ENCODE measurements at places on chromosomes 3 and 15.

DNA sequence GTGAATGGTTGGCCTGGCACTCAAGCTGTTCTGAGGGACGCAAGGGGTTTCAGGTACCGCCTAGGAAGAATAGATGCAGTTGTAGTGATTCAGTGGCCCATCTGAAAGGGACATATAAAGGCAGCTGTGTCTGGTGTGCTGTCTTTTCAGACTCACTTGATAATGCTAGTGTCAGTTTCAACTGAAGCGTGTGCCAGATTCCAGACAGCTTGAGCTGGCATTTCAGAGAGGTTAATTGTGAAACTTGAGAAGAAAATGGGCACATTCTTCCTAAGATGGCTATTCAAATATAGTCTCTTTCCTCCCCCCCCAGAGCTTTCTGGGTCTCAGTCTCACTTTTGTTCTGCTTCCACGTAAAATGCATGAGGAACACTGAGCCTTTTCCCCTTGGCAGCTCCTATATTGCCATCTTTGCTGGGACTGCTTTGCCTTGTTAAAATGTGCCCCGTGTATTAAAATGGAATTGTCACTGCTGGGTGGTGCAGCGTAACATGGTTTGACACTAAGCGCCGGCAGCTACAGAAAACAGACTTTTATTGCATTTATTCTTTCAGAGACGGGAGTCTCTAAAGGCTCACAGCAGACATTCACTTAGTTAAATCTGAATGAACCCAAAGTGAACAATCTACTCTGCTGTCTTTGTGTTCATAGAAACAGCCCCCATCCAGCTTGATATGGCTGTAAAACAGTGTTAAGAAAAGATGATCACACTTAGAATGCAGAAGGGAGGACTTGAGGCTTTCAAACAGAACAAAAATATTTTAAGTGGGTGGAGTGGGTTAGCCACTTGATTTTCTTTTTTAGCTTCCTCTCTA, 478.7 kb downstream of the RBMS3 start:
- DNase-seq = peak; percentile 4

DNA sequence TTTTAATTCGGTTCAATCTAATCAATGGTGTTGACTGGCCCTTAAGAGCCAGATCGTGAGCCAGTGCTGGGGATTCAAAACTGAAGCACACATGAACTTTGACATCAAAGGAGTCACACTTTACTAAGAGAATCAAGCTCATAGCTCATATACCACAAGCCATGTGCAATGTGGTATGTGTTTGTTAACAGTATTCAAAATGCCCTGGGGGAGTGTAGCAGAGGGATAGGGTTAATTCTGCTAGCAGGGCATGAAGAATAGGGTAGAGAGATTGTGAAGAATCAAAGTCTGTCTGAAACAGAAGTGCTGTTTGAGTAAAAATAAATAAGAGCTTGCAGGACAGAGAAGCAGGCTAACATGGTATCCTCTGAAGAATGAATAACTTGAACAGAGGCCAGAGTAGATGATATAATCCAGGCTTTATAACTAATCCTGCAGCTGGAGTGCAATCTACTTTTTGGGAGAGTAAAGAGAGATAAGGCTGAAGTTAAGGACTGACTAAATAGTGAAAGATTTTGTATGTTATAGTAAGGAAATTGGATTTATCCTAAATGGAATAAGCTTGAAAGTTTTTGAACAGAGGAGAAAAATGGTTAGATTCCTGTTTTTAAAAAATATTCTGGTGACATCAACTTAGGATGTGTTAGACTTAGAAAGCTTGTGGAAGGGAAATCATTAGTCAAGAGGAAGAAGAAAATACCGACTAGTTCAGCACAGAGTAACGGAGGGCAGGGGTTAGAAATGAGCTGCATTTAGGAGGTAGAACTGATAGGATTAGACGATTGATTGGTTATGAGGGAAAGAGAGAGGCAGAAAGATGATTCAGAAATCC, 292.0 kb downstream of the NFKBIZ start:
- DNase-seq = no peak

GRCh38 chr3:140595295-140595694, 82.6 kb upstream of the TRIM42 start:
- DNase-seq = no peak

GRCh38 chr15:86267892-86268291, 188.2 kb downstream of the AGBL1 start:
- no peak for DNase-seq

GRCh38 chr3:57053122-57053521, 7.3 kb upstream of the SPATA12 start:
- DNase-seq = no peak

GRCh38 chr15:62756326-62756994, 286.1 kb upstream of the TPM1 start:
- DNase-seq = no peak

GRCh38 chr15:77998592-77998991, 78.9 kb downstream of the TBC1D2B start:
- no peak for DNase-seq

DNA sequence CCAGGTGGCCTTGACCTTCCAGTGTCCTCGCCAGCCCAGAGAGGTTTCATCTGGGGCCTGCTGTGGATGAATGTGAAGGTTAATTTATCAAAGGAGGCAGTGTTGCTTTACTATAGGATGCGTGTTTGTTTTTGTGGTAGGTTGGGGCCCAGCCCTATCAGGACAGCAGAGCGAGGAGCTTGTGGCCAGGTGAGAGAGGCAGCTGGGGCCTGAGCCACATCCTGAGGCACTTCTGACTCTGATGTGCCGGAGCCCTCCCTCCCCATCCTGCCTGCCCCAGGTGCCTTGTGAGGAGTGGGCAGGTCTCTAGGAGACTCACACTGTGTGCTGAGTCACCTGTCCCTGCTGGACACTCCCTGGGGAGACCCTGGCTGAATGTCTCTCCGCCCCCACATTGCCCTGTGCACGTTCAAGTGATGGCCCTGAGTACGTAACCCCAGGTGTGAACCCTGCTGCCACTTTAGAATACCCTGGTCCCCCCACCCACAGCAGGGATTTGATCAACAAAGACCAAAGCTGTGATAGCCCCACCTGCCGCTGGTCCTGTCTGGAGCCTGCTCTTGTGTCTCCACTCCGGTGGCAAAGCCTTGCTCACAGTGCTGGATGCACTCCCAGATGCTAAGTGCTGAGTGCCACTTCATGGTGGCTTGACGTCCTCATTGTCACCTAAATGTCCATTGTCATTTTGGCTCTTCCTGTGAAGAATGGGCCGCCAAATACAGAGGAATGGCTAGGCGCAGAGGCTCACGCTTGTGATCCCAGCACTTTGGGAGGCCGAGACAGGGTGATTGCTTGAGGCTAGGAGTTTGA, 16.0 kb downstream of the FBLN2 start:
- DNase-seq = peak; percentile 53

DNA sequence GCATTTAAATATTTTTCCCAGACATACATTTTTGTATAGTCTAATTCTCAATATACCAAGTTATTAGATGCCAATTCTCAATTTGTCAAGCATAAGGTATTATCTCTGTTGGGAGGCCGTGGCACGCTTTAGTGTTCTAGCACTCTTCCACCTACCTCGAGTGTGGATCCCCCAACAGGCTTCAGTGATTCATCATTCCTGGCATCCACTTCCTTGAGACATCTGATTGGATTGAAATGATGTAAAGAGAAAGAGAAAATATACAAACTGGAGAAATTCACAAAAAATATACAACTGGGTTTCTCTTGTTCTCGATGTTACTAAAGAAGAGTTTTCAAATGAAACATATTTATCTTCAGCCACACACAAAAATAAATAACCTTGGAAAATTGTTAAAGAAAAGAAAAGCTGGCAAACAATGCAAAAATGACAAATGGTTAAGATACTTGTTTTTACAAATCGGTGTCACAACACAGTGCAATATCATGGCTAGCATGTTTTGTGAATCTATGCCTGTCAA, 218.0 kb upstream of the CDIN1 start:
- DNase-seq = no peak

DNA sequence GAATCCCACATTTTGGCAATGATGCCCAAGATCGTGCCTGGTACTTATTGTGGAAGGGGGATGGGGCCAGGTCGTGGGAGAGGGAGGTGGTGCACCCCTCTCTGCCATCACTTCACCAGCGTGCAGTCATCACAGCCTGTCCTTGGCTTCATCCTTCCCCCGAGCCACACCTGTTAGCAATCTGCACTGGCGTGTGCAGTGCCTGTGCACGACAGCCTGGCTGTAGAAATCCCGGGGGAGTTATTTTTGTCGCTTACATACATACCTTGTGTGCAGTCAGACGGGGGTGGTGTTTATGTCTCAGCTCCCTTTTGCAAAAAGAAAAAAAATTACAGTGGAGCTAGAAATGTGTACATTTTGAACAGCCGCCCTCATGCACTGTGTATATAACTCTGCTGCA, 216.0 kb downstream of the TLE3 start:
- no peak for DNase-seq

- DNase-seq = no peak
These were observed 194.8 kb upstream of the PFN2 start for GRCh38 chr3:150165396-150166094.

- no peak for DNase-seq
These were observed 116.9 kb downstream of the EPHA6 start for GRCh38 chr3:96931119-96931862.

GRCh38 chr15:78232951-78233350, 1.4 kb downstream of the ACSBG1 start:
- DNase-seq = no peak

DNA sequence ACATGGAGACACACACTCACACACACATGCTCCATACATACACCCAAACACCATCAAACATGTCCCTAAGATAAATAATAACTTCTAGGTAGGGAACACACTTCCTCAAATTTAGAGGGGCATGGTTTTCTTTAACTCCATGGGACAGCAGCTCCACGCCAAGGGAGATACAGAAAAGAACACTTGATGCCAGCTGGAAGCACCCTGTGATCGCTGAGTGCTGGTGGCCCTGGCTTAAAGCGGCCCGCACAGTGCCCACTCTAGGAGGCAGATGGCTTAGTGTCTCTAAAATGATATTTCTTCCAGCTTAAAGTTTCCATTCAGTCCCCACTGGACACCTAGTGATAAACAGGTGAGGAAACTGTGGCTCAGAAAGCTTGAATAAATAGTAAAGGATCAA, 232.9 kb downstream of the UACA start:
- no peak for DNase-seq

DNA sequence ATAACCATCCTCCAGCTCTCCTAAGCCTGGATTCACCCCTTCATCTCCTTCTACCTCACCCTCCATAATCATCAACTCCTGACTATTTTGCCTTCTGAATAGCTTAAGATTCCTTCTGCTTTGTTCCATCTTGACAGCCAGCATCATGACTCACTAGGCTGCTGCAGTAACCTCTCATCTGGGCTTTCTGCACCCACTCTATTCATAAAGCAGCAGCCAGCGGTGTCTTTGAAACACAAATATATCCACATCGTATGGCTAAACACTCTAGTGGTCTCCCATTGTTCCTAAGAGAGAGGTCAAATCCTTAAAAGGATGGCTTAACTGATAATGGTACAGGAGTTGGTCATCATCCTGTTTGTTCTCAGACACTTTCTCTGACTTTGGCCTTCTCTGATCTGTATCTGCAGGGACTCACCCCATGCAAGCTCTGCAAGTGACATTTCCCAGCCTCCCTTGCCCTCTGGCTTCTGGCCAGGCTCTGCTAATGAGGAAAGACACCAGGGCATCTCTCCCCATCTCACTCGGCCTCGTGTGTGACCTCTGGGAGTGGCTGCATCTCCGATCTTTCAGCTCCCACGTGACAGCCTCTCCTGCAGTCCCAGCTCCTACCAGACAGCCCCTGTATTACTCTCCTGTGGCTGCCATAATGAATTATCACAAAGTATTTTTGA, 6.2 kb downstream of the GRK7 start:
- no peak for DNase-seq

DNA sequence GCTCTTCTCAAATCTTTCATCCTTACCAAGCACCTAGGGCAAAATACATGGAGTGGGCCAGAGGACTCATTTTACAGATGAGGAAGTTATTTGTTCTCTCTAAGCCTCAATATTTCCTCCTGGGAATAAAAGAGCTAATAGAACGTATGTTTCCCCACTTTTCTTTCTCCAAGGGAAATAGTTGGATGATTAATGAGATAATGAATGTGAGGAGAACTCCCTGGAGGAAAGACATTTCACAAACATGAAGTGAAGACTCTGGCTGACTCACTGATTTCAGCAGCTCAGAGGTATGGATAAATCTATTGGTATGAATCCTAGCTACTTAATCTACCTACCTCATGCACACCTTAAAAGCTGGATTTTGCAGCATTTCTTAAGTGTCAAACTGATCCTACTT, 98.4 kb downstream of the ECT2 start:
- DNase-seq = no peak

DNA sequence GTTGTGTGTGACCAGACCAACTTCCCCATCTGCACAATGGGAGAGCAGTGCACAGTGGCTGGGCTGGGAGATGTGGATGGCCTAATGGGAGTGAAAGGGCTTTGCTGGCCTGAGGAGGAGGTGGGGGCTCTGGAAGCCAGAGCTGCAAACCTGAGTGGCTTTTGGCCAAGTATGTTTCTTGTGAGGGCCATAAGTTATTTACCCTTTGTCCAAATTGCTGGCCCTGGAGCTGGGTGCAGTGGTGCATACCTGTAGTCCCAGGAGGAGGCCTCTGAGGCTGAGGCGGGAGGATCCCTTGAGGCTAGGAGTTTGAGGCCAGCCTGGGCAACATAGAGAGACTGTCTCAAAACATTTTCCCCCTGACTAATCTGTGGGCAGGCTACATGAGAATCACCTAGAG, 129.1 kb downstream of the WNT7A start:
- DNase-seq = no peak

DNA sequence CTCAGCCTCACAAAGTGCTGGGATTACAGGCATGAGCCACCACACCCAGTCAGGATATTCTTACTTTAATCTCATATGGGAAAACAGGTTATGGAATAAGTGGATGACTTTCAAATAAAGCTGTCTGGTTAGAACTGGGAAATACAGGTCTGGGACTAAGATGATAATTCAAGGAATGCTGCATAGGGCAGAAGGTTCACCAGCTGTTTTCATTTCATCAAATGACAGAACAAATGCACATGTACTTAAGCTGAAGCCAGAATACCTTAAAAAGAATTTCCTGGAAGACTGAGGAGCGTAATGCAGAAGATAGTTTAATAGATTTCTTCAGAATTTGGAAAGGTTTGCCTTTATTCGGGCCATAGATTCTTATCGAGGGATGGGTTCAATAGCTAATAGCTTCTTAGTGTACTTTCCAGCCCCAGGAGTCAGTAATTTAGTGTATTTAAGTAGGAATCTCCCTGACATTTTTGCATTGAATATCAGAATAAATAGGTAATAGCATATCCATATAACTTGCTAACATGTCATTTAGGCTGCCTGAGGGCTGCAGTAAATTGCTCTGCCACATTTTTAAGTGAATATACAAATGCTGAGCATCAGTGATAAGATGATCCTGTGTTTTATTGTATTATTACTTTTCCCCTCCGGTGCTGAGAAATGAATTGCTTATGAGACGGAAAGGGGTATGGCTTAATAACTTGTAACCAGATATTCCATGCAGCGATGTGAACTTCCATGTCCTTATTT, 40.3 kb upstream of the ZNF770 start:
- no peak for DNase-seq

DNA sequence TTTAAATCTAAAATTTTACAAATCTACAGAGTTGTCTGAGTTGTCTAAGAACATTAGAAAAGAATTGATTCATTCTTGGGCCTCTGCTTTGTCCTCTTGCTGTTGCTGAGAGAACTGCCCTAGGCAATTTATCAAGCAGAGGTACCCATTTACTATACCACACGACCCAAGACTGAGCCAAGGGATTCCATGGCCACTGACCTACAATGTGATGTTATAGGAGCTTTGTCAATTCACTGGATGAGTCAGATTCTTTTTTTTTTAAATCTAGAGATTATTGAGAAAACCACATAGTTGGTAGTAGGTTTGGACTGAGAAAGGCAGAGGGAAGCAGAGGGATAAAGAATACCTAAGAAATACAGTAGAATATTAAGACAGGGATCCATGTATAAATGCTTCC, 55.3 kb downstream of the TRAT1 start:
- no peak for DNase-seq

Data from DMS79 (cell line).